ENCODE measurements at places on chromosomes 4 and X. TPM values are rescaled to one million over a fixed set of nuclear protein-coding genes. Genes with fewer than 3 reads are reported as not detected.

GABRB1 gene
- total RNA-seq, result not detected

FHIP1A gene
- 1.2 TPM for total RNA-seq

PYURF gene
- total RNA-seq, result 49.5 TPM

TRIML2 gene
- not detected for total RNA-seq

ADAM29 gene
- total RNA-seq, result not detected

RPL36A gene
- total RNA-seq, result 34.8 TPM

AWAT2 gene
- not detected for total RNA-seq

DMRTC1 gene
- not detected for total RNA-seq

GAGE12F gene
- not detected for total RNA-seq

RTL9 gene
- 0.10 TPM for total RNA-seq

UGT2B17 gene
- 1.0 TPM for total RNA-seq

BST1 gene
- total RNA-seq, result 3.5 TPM

HERC5 gene
- 1.5 TPM for total RNA-seq

ARX gene
- total RNA-seq, result not detected

RBM46 gene
- total RNA-seq, result 0.15 TPM

SUPT20HL1 gene
- total RNA-seq, result not detected

SCLT1 gene
- 3.4 TPM for total RNA-seq

VEGFC gene
- total RNA-seq, result 1.5 TPM

DNA sequence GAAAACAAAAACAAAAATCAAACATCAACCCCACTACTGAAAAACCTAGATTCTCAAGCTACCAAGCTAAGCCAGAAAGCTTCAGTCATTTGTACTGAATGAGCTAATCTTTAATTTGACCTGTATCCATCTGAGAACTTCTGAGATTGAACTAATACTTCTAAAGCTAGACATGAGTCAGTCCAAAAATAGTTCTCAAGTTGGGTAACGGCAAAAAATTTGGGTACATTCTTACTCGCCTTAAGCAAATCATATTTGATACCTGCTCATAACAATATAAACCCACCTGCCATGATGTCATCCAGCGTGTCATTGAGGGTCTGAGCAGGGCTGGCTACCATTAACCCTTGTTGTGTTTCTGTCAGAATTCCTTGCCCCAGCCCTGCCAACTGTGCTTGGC is 69.7 kb upstream of the COX18 start:
- no peak for DNase-seq

DNA sequence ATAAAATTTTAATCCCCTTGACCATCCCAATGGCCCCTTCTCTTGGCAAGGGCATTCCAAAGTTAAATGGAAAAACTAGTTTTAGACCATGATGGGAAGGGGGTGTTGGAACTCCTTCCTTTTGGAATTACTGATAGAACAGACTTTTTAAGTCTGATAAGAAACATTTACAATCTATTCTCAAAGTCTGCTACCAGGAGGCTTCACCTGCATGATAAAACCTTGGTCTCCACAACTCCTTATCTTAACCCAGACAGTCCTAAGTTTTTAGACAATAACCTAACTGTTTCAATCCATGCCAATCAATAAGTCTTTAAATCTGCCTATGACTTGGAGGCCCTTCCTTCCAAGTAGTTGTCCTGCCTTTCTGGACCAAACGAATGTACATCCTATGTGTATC is 63.9 kb upstream of the PGRMC2 start:
- no peak for DNase-seq

GRCh38 chr4:1863297-1864033 is 7.5 kb upstream of the LETM1 start:
- DNase-seq, result no peak

GRCh38 chrX:107654872-107655761 is 26.8 kb downstream of the PRPS1 start:
- peak; percentile 45 for DNase-seq

GRCh38 chrX:13579661-13580060 is 10.3 kb downstream of the EGFL6 start:
- DNase-seq, result no peak

GRCh38 chrX:148958901-148959300 is 458.5 kb downstream of the AFF2 start:
- no peak for DNase-seq

DNA sequence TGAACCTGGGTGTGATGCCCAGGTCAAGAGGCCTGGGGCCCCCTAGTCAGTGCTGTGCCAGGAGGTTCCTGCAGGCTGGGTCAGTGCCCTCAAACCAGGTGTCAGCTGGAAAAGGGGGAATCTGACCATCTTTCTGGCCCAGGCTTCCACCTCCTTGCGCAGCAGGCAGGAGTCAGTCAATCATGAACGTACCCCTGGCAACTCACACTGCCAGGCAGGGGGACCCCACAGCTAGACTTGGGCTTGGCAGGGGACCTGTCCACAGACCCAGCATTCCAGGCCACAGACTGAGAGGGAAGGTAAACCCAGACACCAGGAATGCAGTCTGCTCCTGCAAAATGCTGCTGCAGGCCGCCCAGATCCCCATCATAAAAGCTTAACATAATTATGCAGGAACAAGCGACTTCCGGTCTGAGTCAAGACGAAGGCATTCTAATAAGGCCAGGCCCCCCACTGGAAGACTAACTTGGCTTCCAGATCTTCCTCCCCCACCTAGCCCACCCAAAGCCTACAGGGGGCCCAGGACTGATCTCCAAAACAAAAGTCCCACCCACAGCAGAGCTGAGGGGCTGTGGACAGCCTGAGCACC is 156.3 kb downstream of the BCOR start:
- DNase-seq, result no peak

GRCh38 chrX:23334521-23334847 is 165 bp upstream of the PTCHD1 start:
- DNase-seq, result no peak

- DNase-seq, result no peak
These were observed 46.1 kb downstream of the BMX start for GRCh38 chrX:15546745-15547144.

DNA sequence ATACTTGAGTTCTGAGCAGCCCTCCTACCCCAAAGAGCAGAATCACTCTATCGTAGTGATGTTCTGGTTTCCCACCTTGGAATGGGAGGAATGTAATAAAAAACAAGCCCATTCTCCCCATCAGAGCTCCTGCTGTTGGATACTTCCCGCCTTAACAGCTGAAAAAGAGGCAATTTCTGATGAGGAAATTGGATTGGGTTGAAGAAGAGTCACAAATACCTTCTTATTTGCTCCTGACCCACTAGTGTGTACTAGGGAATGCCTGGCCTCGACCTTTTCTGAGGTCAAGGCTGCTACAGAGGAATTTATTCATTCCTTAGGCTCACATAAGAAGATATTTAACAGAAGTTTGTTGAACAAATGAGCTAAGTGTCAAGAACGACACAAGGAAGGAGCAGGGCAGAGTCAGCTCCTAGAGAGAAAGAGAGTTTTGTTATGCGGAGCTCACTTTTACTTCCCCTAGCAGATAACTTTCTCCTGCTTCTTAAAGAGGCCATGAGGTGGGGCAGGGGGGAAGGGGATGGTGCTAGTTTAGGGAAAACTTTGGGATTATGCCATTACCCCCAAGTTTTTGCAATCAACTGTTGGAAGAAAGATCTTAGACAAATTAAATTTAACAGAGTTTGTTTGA is 273.8 kb upstream of the CLNK start:
- no peak for DNase-seq

DNA sequence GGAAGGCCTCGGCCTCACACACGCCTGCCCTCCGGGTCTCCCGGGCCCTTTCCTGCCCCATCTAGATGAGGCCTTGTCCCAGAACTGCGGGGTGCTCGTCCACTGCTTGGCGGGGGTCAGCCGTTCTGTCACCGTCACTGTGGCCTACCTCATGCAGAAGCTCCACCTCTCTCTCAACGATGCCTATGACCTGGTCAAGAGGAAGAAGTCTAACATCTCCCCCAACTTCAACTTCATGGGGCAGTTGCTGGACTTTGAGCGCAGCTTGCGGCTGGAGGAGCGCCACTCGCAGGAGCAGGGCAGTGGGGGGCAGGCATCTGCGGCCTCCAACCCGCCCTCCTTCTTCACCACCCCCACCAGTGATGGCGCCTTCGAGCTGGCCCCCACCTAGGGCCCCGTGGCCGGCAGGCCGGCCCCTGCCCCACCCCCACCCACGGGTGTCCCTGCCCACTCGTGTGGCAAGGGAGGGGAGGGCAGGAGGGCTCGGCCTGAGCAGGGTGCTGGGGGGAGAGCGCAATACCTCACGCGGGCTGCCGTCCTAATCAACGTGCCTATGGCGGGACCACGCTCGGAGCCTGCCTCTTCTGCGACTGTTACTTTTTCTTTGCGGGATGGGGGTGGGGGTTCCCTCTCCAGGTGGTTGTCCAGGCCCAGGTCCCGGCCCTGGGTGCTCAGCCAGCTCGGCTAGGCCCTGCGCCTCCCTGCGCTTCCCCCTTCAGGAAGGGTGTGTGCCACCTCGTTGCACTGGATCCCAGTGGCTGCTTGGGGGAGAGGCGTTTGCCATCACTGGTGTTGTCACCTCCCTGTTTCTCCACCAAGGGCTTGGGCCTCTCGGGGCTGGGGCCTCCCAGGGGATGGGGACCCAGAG is 3.1 kb downstream of the DUSP9 start:
- peak; percentile 44 for DNase-seq

- no peak for DNase-seq
These were observed 18.0 kb downstream of the RPS6KA3 start for GRCh38 chrX:20248592-20249192.

- peak; percentile 59 for DNase-seq
These were observed 1.3 kb downstream of the SH3TC1 start for GRCh38 chr4:8200302-8200975.

DNA sequence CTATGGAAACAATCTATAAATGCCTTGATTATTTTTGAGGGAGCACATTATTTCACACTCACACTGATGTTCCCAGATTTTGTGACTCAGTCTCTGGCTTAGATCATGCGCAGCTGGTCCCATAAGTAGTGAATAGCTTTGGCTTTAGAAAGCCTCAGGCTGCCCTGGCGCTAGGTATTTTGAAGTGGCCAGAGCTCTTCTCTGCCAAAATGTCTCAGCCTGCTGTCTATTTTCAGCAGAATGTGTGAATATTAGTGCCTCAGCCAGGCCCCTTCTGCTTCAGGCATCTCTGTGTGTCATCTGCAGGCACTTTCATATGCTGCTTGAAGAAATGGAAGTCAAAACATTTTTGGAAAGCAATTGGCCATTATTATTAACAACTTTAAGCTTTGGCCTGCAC is 931.0 kb upstream of the INTU start:
- DNase-seq, result no peak

DNA sequence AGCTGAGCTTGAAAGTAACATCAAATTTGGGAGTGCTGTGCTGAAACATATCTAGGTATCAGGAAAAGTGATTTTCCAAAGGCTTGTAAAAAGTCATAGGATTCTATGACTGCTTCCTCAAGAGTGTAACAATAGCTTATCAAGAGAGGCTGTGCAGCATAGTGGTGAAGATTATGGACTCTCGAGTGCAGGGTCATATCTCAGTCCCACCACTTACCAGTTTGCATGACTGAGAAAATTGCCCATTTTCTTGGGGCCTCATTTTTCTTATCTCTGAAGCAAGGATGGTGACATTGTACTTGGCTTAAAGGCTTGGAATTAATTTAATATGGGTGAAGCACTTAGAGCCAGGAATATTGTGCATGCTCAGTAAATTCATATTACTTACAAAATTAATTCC is 57.2 kb downstream of the AFF1 start:
- no peak for DNase-seq

DNA sequence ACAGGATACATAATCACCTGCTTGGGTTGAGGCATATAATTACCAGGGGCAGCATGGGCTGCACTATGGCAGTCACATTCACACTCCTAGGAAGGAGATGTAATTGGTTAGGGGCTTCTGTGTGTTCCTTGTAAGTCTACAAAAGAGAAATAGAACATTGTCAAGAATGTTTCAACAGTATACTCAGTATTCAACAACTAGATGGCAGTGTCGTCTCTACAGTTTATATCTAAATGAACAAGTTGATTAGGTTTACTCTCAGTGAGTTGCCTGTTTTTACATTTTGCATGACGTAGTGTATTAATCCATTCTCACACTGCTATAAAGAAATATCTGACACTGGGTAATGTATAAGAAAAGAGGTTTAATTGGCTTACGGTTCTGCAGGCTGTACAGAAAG is 50.5 kb upstream of the RAB33B start:
- no peak for DNase-seq

GRCh38 chrX:43940816-43941474 is 32.2 kb downstream of the NDP start:
- DNase-seq, result no peak

- no peak for DNase-seq
These were observed 205.0 kb downstream of the CAMK2D start for GRCh38 chr4:113556382-113557134.

DNA sequence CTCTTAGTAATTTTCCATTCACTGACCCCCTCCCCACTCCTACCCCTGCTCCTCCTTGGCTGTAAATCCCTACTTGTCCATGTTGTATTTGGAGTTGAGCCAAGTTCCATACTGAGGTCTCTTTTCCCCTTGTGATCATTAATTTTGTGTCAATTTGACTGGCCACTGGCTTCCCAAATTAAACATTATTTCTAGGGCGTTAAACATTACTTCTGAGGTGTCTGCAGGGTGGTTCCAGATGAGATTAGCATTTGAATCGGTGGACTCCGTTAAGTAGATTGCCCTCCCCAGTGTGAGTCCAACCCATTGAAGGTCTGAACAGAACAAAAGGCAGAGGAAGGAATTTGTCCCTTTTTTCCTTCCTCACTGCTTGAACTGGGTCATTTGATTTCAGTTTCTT is 25.7 kb downstream of the SLC39A8 start:
- DNase-seq, result no peak

DNA sequence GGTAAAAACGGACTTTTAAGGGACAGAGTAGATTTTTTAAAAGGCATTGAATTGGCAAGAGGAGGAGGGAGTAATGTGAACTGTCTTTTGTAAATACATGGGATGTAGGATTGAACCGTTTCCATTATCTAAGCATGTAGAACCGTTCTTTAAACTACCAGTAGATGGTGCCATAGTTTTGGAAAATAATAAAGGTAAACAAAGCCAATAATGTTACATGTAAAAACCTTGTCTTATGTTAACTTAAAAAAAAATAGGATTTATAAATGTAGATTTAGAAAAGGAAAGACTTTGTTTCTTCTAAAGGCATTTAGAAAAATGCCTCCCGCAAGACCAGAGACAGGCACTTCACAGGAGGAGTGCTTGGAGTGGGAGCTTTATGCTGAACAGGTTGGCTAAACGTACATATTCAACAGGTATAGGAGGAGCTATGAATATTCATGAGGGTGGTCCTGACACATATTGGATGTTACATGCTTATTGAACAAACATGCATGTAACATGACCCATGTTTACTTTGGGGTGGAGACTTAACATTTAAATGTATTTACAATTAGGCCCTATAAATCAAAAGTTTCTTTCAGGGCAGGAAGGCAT is 45.5 kb upstream of the FAM241A start:
- no peak for DNase-seq

DNA sequence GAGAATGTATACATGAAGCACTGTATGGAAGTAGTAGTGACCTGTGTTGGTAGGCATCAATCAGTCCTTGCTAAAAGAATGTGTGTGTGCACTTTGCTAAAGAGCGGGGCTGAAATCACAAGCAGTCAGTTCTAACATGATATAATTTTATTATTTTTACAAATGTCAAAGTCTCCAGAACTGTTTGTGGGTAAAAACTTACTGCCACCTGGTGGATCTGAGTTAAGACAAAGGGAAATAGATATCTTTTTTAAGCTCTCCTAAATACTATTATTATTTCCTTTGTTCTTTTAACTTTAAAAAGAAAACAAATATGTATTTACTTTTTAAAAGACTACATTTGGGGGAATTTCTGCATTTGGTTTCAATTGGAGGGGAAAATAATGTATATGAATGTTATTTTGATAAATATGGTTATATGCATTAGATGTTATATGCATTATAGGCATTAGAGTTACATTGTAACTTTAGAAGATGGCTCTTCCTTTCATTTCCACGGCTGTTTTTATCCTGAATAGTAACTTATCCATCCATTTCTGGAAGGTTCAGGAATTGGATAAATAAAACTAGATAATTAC is 7.8 kb upstream of the CLOCK start:
- DNase-seq, result no peak
